ENCODE measurements at places on chromosomes 3 and 15. TPM values are rescaled to one million over a fixed set of nuclear protein-coding genes. Genes with fewer than 3 reads are reported as not detected.

Gene RYR3
- total RNA-seq, result 0.02 TPM

Gene GOLGA6A
- not detected for total RNA-seq

Gene MCTP2
- total RNA-seq, result 2.1 TPM

Gene GPR156
- total RNA-seq, result 0.10 TPM

Gene CHL1
- 19.0 TPM for total RNA-seq

Gene CCDC13
- 0.17 TPM for total RNA-seq

Data from left ventricle myocardium superior (tissue), 1 donor.